ENCODE measurements at places on chromosomes 3 and 15. TPM values are rescaled to one million over a fixed set of nuclear protein-coding genes. Genes with fewer than 3 reads are reported as not detected.

- no peak for DNase-seq
Measured at GRCh38 chr3:136678981-136679380, 73.2 kb downstream of the STAG1 start.

DNA sequence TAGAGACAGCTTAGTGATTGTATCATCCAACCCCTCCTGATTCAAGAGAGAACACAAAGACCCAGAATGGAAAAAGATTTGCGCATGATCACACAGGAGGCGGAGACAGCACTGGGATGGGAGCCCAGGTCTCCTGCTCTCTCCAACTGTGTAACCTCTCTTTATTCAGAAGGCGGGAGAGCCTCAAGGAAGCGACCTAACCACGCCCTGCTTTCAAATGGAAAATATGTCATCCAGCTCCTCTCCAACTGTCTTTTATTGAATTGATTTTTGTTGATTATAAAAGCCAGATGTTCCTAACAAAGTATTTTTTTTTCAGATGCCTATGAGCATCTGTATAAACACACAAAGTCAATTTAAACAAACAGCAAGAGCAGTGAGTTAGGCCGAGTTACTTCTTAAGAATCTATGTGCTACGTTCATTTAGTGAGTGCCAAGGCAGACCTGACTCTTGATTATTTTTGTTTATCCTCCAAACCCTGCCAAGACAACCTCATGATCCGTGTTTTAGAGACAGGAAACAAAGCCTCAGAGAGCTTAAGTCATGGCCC is 74.5 kb downstream of the BFSP2 start:
- DNase-seq, result peak; percentile 65

DNA sequence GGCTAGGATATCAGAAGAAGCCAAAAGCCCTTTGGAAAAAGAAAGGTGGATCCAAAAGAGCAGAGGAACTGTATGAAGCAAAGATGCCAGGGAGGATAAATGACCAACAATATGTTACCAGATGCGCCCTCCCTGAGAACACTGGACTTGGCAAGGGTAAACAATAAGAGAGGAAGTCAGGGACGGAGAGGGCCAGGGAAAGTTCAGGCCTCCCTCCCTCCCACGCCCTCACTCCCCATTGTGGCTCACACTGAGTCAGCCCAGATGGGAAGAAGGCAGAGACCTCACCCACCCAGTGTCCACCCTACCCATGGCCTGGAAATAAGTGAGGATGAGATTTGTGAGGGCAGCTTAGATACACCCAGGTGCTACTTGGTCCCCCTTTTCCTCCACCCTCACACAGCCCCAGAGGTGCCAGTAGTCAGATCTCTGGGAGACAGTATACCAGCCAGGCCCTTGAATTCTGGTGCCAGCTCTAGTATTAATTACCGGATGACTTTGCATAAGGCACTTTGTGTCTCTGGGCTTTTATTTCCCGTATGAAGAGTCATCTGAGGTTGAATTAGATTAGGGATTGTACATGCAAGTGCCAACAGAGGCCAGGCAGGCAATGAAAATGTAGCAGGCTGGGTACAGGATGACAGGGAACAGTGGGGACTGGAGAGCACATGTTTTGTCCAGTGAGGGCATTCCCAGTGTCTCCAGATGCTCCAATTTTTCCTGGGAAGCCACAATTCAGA is 35.1 kb upstream of the FRMD4B start:
- no peak for DNase-seq

DNA sequence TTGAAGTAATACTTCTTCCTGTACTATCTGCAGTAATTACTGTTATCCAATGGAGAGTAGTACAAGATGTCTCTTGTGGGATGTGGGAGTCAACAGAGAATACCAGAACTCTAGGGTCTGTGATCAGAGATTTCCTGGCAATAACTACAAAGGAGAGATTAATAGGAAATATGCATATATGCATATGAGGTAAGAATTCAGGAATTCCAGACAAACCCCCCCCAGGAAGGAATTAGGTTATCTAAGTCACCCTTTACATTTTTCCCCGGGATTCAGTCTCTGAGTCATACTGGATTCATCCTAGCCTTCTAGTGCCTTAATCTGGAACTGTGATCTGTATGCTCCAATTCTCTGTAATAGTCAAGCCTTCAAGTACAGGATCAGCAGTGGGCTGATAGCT is 49.4 kb downstream of the GTF2E1 start:
- peak; percentile 44 for DNase-seq

The WDR73 gene
- 37.0 TPM for total RNA-seq

The LRRC34 gene
- 4.3 TPM for total RNA-seq

The TMEM40 gene
- not detected for total RNA-seq
